ENCODE measurements at places on chromosomes 5 and 9. TPM values are rescaled to one million over a fixed set of nuclear protein-coding genes. Genes with fewer than 3 reads are reported as not detected.

- no peak for DNase-seq
These were observed 71.5 kb upstream of the MEF2C start for GRCh38 chr5:88954511-88954910.

DNA sequence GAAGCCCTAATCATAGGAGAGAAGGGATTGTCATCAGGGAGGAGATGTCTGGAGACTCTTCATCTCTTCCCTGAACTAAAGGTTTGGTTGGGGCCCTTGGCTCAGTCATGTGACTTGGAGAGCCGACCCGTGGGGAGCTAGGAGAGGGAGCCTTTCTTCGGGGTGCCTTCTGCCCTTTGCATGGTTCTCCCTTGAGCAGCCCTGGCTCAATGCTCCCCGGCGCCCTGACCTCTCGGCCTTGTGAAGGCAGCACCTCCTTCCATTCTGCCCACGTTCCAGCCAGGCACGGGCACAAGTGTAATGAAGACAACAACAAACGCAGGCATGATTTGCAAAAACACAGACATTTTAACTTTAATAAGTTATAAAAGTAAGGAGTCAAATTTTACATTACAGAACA is 50.4 kb downstream of the ZNF354C start:
- no peak for DNase-seq

GRCh38 chr5:142175039-142175438 is 66.5 kb downstream of the NDFIP1 start:
- no peak for DNase-seq

- no peak for DNase-seq
These were observed 165.7 kb downstream of the NSG2 start for GRCh38 chr5:174211277-174211626.

Gene KIF12
- not detected for total RNA-seq
